ENCODE measurements at places on chromosomes 4 and X.

- no peak for DNase-seq
Measured at GRCh38 chr4:183155450-183156184, 56.6 kb downstream of the WWC2 start.

GRCh38 chrX:97909245-97909644 is 1025.5 kb downstream of the RPA4 start:
- peak; percentile 1 for DNase-seq

GRCh38 chr4:73421708-73422457 is 14.1 kb upstream of the AFP start:
- no peak for DNase-seq

GRCh38 chr4:69832326-69833030 is 27.5 kb downstream of the SULT1E1 start:
- DNase-seq, result no peak

GRCh38 chr4:73396993-73397972 is 6.8 kb upstream of the ALB start:
- DNase-seq, result no peak

GRCh38 chrX:97089116-97089515 is 205.4 kb downstream of the RPA4 start:
- DNase-seq, result no peak

GRCh38 chr4:156945532-156945931 is 26.1 kb downstream of the PDGFC start:
- DNase-seq, result no peak

- no peak for DNase-seq
Measured at GRCh38 chrX:154371789-154372300, 2.6 kb downstream of the FLNA start.

DNA sequence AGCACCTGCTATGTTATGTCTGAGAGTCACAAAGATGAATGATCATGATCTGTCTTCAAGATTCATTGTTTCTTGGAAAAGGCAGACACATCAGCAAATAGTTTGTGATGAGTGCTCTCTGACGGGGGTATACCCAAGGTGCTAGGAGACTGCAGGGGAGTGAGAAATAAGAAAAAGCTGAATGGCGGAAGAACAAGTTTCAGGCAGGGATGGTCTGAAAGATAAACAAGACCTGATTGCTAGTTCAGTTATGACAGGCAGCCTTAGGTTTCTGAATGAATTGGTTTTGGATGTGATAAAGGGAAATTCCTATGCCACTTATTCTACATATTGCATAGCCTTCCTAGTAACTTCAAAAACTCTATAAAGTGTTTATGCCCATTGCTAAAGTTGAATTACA is 327.0 kb upstream of the DKK2 start:
- DNase-seq, result no peak

- no peak for DNase-seq
Measured at GRCh38 chr4:135319685-135320084, 1118.1 kb upstream of the PABPC4L start.

DNA sequence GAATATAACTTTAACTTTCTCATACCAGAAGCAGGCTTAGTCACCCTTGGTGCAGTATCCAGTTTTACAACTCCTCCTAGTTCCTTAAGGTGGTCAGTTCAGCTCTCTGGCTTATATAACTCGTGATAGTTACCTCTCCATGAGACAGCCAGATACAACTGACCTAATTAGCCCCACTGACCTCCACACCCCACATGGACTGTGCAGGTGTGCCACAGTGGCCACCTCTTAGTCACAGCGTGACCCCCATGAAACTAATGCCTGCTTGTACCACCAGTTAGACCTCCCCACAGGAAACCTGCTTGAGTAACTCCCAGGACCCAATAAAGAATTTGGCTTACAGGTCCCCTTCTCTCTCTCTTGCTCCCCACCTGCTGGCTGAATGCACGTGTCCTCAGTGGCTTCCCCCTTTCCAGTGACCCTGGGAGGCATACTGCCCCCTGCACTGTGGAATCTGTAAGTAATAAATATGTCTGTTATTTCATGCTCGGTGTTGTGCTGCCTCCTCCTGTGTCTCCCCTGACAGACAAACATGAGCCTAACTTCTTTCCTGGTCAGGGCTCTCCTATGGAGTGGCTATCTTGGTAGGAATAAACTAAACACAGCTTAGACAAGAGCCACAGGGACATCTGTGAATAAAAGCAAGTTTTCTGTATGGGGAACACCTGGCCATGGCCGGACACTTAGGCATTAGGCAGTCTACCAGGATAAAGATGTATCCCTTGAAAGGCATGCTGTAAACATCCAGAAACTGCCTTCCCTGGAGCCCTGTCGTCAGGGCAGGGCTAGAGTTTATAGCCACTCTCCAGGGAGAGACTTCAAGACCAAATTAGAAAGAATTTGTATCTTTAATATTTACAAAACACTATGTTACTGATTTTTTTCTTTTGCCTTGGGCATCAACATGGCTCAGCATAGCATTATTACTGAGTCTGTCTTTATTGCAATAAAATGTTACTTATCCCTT is 209.7 kb upstream of the BOD1L1 start:
- no peak for DNase-seq

DNA sequence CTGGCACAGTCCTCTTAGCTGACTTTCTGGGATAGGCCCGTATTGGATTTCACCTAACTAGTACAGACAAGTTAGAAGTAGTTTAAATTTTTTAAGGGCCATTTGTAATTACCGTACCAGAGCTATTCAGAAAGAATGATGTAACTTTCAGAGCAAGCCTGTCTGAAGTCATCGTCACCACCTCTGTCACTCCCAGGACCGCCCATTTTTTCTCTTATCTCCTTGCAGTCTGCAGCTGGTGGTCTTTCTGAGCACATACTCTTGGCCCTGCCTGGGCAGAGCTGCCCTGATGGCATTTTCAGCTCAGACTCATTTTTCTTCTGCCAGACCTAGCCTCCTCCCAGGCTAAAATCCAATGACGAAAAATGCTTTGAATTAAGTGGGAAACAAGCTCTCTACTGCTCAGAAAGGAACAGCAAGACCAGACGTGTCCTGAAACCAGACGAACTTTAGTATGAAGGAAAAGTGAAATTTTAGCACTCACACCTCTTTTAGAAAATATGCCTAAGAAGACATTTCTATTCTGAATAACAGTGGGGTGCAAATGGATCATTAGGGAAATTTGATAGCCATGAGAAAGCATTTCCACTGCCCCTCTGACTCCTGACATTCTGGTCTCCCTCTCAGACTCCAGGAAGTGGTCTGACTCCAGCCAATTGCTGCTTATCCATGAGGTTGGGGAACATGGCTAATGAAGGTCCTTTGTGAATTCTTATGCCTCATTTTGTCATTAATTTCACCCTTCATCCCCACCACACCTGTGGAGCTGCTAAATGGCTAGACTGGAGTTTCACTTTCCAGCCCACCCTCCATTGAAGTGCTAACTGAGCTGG is 162.4 kb upstream of the GYPA start:
- no peak for DNase-seq

DNA sequence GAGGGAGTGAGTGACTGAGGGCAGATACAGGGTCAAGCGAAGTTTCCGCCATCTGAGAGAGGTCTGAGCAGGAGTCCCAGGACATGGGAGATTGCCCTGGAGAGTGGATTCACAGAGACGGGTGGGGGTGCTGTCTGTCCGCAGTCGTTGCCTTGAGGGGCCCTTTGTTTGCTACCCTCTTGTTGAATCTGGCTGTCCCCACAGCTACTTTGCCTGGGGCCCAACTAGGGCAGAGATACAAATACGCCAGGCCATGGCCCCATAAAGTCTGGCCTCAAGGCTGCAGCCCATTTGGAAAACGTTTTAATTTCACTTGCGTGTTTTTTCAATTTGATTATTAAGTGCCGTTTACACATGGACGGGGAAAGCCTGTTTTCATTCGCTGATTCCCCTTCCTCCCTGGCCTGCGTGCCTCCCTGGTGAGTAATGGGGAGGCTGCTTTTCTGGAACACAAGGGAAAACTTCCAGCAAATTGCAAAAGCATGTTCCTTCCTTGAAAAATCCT is 134.4 kb downstream of the SMIM20 start:
- DNase-seq, result no peak

- DNase-seq, result no peak
Measured at GRCh38 chrX:114073926-114074325, 510.0 kb upstream of the HTR2C start.

- no peak for DNase-seq
Measured at GRCh38 chr4:81827577-81828202, 356.0 kb upstream of the RASGEF1B start.

- DNase-seq, result no peak
Measured at GRCh38 chrX:2894885-2895292, 34.2 kb downstream of the ARSD start.

- no peak for DNase-seq
Measured at GRCh38 chrX:68880846-68881552, 52.2 kb downstream of the EFNB1 start.

- no peak for DNase-seq
Measured at GRCh38 chr4:4227510-4228355, 1.0 kb upstream of the OTOP1 start.

GRCh38 chr4:103429283-103429682 is 231.1 kb upstream of the CENPE start:
- no peak for DNase-seq

- DNase-seq, result no peak
Measured at GRCh38 chr4:98909646-98910401, 19.1 kb downstream of the EIF4E start.

DNA sequence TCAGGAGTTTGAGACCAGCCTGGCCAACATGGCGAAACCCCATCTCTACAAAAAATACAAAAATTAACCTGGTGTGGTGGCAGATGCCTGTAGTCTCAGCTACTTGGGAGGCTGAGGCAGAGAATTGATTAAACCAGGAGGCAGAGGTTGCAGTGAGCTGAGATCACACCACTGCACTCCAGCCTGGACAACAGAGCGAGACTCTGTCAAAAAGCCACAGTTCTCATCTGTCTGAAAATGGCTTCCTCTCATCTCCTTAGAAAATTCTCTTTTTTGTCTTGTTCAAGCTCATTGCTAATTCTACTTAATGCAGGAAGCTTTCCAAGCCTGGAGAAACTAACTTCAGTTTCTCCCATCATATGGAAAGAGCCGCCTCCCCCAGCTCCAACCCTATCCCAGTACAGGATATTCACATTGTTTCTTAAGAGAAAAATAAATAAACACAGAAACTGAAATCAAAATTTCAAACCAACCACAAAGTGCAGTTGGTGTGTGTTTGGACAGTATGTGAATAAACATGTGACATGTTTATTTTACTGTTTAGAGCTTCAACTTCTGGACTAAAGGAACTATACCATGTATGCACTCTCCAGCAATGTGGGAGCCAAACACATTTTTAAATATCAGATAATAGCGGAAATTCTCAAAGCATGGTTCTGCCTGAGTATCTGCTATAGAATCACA is 55.0 kb upstream of the GAB1 start:
- DNase-seq, result no peak

GRCh38 chr4:182589100-182589499 is 328.1 kb downstream of the DCTD start:
- no peak for DNase-seq

DNA sequence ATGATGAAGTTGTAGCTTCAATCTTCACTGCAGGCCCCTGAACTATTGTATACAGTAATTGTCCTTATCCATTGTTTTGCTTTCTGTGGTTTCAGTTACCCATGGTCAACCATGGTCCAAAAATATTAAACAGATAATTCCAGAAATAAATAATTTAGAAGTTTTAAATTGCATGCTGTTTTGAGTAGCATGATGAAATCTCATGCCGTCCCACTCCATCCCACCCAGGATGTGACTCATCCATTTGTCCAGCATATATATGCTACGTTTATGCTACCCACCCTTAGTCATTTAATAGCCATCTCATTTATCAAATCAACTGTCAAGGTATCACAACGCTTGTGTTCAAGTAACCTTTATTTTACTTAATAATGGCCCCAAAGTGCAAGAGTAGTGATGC is 34.5 kb downstream of the IQCM start:
- no peak for DNase-seq

DNA sequence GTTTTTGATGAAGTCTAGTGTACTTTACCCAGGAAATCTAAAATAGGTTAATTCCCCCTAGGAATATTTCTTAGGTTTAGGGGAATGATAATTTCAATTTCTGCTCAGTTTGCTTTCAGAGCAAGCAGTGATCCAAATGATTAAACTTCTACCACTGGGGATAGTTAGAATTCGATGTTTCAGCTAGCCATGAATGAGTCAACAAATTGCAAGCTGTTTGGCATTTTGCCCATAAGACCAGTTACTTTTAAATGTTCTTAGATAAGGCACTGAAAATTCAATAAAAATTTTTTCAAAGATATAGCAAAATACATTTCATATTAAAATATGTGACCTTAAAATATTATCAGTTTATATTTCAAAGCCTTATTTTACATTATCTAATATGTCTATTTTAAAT is 993.6 kb downstream of the ARAP2 start:
- no peak for DNase-seq

GRCh38 chr4:115366390-115366789 is 253.0 kb upstream of the NDST4 start:
- no peak for DNase-seq

DNA sequence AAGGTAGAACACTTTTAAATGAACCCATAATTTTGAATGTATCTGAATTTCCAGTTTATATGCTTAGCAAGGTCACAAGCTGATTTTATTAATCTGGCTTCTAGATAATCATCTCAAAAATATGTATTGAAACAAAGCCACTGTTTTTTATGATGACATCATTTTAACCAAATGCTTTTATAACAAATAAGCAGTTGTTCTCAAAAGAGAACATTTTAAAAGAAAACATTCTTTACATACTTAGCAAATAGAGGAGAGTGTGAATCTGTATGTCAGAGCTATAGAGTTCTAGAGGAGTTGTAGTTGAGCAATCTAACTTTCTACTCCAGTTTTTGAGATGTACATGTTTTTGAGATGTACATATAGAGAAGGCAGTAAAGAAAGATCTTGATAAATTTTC is 42.5 kb downstream of the LAMP2 start:
- DNase-seq, result no peak

DNA sequence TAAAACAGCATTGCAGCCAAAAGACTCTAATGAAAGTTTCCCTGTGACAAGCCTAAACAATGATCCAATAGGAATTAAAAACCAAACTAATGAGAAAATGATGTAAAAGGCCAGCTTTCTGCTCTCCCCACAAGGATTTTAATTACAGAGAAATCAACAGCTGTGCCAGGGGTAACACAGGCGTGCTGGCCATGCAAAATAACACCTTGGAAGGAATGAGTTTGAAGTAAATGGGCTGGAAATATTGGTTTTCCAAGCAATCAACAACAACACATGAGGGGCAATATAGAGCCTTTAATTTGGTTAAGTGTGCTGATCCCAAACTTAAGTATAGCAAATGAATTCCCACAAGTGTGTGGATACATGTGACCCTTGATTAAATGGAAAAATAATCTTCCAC is 56.9 kb downstream of the NDNF start:
- no peak for DNase-seq

DNA sequence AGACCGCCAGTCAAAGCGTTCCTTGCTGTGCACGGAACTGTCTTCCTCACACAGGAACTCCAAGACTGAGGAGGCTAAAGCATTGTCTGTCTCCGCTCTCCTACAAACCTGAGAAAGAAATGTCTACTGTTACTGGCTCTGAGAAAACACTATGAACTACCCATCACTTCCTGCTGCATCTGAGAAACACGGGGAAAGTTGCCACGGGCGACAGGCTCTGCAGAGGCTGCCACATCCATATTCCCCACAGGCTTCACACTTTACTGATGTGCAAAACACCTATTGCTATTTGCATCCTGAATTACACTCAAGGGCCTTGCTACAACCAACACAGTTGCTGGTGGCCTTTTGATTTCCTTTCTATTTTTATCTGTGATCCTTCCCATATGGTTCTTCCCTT is 59.0 kb downstream of the AFAP1 start:
- DNase-seq, result no peak

GRCh38 chr4:15003401-15003890 is 1.2 kb downstream of the CPEB2 start:
- no peak for DNase-seq
